Activated naive CD4-positive, alpha-beta T cell (primary cell): ENCODE measurements at places on chromosomes 11 and 22.

- no peak for DNase-seq
Measured at GRCh38 chr11:41045266-41045665, 414.2 kb downstream of the LRRC4C start.

- no peak for DNase-seq
Measured at GRCh38 chr22:37075046-37075445, 23.5 kb downstream of the KCTD17 start.

DNA sequence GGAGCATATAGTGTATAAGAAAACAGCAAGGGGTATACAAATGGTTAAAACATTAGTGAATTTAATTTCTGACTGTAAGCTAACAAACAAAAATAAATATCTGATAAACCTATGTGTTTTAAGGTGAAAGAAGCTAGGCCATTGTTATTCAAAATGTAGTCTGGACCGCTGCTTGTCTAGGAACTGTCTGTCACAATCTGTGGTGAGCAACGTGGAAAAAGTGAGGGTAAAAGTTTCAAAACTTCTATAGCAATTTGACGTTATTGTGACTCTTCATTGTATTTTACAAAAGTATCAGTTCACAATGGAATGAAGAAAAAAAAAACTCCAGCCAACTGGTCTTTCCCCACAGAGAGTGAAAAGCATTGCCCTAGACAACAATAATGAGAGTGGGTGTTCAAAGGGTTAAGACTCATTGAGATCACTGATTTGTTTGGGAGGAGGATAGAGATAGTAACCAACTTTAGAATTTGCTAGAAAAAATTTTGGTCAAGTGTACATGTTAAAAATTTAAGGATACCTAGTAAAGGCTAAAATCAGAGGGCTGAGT lies 79.1 kb downstream of the UVRAG start:
- no peak for DNase-seq

DNA sequence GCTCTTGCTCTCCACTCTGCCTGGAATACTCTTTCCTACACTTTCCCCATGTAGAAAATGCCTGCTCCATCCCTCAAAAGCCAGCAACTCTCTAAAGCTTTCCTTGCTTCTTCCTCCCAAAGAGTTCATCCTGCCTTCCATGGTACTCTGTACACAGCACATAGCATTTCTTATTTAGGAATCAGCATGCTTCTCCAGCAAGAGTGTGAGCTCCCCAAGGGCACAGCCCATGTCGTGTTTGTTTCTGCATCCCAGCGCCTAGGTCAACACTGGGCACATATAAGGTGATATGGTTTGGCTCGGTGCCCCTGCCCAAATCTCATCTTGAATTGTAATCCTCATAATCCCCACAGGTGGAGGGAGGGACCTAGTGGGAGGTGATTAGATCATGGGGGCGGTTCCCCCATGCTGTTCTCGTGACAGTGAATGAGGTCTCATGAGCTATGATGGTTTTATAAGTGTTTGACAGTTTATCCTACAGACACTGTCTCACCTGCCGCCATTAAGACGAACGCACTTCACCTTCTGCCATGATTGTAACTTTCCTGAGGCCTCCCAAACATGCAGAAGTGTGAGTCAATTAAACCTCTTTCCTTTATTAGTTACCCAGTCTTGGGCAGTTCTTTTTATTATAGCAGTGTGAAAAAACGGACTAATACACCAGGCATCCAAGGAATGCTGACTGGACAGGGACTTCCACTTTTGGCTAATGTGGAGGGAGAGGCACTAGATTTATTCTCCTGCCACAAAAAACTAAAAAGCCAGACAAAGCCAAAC lies 8.2 kb downstream of the VPS37C start:
- no peak for DNase-seq

DNA sequence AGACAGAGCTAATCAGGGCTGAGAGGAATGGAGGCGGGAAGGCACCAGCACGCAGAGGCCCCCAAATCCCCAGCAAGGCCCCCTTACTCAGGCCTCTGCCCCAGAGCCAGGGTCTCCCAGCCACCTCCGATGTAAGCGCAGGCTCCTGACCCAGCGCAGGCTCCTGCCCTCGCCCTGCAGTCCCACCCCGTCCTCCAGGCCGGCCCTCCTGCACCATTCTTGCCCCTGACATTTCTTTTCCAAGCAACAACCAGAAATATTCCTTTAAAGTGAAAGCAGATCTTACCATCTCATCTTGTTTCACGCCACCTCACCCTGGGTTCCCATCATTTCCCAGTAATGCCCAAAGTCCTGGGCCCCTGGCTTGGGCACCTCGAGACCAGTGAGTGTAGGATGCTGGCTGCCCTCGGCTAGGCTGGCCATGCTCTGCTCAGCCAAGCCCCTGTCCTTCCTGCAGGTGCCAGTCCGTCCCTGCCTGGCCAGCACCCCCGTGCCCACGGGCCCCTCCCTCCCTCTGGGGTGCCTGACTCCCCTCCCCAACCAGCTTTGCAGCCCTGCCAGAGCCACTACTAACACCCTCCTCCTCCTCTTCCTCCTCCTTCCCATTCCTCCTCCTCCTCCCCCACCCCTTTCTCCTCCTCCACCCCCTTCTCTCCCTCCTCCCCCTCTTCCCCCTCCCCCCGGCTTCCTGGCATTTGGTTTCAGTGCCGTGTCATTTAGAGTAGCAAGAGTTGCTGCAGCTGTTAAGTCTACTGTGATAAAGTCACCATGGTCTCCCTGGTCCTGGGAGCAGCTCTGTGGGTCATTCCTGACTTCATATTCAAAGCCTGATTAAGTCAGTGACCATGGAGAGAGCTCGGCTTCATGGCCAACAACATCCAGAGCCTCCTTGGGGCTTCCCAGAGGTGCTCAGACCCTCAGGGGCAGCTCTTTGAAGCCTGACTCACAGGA lies 78.7 kb downstream of the PIWIL3 start:
- no peak for DNase-seq

- no peak for DNase-seq
Measured at GRCh38 chr22:49553518-49554295, 274.0 kb downstream of the BRD1 start.

DNA sequence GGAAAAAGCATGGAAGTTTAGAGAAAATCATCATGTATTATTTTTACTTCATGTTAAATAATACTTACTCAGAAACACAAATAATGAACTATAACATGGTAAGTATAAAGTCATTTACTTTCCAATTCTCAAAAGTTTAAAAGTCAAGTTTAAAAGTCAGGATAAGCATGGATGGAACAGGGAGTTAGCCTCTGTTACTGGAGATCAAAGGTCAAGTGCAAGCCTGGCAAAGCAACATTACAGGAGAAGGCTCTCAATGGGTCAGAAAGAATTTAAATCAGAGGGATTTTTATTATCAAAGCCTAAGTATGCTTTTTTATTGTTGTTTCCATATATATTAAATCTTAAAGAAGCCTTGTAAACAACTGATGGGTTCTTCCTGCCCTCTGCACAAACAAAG lies 505.4 kb downstream of the KCNA4 start:
- no peak for DNase-seq

- DNase-seq: no peak
Measured at GRCh38 chr11:121446752-121447156, 5.4 kb upstream of the SORL1 start.
